ENCODE measurements at places on chromosomes 3 and 15.
A peak's percentile ranks its signal among the peaks of the same experiment; 100 is the strongest.

- DNase-seq, result no peak
Measured at GRCh38 chr15:39582286-39582976, 1.6 kb downstream of the THBS1 start.

- no peak for DNase-seq
Measured at GRCh38 chr3:23806534-23807423, 1.0 kb downstream of the UBE2E1 start.

- DNase-seq, result no peak
Measured at GRCh38 chr15:27500206-27500605, 529.2 kb downstream of the GABRG3 start.

- no peak for DNase-seq
Measured at GRCh38 chr15:68989541-68990230, 24.8 kb upstream of the NOX5 start.

GRCh38 chr3:104564045-104564643 is 802.6 kb upstream of the ALCAM start:
- DNase-seq, result peak; percentile 10

- no peak for DNase-seq
Measured at GRCh38 chr15:52294881-52295420, 653 bp downstream of the MYO5C start.

DNA sequence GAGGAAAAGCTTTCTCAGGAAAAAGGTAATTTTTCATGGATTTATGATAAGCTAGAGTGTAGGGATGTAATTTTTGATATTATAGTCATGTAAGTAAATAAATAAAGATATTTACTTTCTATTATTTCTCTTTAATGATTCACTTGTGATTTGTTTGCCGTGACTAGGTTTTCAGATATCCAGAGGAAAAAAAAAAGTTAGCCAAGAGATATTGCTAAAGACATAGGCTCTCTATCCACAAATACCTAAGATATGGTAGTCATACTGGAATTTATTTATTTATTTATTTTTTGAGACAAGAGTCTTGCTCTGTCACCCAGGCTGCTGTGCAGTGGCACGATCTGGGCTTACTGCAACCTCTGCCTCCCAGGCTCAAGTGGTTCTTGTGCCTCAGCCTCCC is 59.9 kb downstream of the AP4E1 start:
- no peak for DNase-seq

GRCh38 chr3:59072681-59073080 is 22.9 kb upstream of the CFAP20DC start:
- no peak for DNase-seq

DNA sequence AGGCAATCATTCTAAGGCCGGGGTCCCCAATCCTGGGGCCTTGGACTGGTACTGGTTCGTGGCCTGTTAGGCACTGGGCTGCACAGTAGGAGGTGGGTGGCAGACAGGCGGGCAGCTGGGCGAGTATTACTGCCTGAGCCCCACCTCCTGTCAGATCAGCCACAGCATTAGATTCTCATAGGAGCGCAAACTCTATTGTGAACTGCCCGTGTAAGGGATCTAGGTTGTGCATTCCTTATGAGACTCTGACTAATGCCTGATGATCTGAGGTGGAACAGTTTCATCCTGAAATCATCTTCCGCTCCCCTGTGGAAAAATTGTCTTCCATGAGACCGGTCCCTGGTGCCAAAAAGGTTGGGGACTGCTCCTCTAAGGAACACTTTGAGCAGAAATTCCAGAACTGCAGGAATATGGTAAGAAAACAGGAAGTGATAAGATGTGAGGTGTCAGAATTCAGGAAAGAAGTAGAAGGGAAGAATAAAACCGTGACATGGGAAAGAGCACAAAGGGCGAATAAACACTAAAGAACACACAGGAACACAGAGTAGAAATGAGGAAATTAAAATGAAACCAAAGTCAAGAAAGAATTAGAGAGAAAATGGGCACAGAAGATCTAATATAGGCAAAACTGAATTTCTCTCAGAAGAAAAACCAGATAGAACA is 57.6 kb downstream of the PDCD6IP start:
- no peak for DNase-seq

GRCh38 chr15:43316971-43317346 is 13.4 kb downstream of the LCMT2 start:
- DNase-seq, result no peak

DNA sequence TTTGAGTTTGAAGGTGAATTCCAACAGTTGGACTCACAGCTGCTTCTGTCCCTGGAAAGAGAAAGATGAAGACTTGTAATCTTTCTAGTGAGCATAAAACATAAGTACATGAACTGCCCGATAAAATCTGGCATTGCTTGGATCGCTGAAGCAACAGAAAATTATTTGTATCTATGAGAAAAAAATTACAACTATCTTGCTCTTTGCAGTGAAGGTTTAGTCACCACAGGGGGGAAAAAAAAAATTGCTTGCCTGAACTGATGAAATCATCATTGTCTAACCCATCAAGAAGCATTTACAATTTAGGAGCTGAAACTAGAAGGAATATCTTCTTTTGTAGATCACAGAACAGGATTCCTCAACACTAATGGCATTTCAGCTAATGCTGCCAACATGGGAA is 20.0 kb downstream of the TMEM207 start:
- DNase-seq, result no peak

DNA sequence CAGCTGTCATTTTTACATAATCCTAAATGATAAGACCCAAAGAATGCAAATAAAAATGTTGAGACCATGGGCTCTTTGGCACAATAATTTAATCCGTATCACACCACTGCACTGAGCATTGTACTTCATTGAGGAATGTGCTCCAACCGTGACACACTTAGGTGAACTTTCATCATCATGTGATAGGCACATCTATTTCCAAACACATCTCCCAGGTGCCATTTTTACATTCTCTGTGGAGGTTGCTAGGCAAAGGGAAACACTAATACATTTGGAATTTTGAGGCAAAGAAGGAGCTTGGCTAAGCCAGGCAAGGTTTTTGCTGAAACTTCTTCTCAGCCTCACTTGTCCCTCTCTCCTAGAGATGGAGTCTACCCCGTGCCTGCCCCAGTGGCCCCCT is 68.7 kb downstream of the LRTM1 start:
- DNase-seq, result no peak
